Breast epithelium (tissue), 4 donors: ENCODE measurements at places on chromosomes 2 and 18.

DNA sequence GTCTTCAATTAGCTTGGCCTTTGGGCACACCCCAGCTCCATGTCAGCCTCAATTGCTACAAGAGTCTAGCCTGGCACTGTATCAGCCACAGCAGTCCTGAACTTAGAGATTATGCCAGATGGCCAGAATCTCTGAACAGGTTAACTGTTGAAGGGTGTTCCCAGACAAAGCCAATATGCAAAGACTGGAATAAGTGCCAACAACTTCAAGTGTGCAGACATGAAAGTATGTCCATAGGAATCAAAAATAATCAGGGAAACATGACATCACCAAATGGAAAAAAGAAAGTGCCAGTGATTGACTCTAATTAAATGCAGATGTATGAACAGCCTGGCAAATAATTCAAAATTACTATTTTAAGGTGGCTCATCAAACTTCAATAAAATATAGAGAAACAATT, 98.5 kb upstream of the DOCK10 start:
- no peak for DNase-seq

DNA sequence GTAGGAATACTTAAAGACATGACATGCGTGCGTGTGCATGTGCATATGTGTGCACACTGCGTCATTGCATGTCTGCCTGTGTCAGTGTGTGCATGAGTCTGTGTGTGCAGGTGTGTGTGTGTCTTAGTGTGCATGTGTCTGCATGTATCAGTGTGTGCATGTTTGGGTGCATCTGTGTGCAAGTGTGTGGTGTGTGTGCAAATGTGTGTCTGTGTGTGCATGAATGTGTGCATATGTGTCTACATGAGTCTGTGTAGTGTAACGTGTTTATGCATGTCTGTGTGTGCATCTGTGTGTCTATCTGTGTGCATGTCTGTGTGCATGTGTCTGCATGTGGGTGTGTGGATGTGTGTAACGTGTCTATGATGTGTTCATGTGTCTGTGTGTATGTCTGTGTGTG, 30.5 kb downstream of the KCNG2 start:
- no peak for DNase-seq

GRCh38 chr2:213104092-213104902, 47.1 kb downstream of the IKZF2 start:
- DNase-seq, result no peak

GRCh38 chr2:56934866-56935265, 751.1 kb downstream of the CCDC85A start:
- no peak for DNase-seq

- no peak for DNase-seq
These were observed 199.7 kb downstream of the PIEZO2 start for GRCh38 chr18:10949655-10950054.

DNA sequence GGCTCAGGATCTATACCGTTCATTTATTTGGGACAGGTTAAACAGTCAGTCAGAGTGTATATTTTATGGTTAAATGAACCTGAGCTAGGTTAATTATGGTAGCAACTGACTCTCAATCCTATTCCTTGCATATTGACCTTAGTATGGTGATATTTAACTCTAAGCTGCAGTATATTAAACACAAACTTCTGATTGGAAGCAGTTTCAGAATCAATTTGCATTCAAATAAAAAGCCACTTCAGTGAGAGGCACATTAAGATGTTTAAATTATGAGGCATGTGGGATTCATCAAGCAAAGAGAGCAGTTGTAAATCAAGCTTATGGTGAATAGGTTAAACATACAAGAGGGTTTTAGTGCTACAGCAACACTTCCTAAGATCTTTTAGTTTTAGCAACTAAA, 40.4 kb downstream of the FRZB start:
- DNase-seq, result no peak

- no peak for DNase-seq
These were observed 151.5 kb downstream of the ASB1 start for GRCh38 chr2:238578256-238578655.

- no peak for DNase-seq
These were observed 87.4 kb upstream of the KLF7 start for GRCh38 chr2:207252979-207253645.

GRCh38 chr2:36408198-36408703, 52.7 kb downstream of the CRIM1 start:
- peak; percentile 40 for DNase-seq

- no peak for DNase-seq
These were observed 111.0 kb downstream of the GATA6 start for GRCh38 chr18:22280453-22280750.

DNA sequence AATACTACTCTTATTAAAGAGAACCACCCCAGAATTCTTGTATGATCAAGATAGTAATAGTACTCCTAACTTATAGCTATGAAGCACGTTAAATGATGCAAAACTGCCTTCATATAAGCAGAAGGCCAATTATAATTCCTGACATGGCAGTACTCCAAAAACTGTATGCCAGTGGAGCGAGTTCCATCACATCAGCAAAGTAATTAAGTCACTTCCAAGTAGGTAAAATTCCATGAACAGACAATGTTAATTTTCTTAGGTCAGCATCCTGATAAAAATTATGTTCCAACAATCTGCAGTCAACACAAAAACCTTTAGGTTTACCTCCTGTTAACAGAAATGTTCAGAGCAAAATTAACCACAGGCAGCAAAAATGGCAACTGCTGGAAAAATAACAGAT, 136.7 kb downstream of the CDH2 start:
- DNase-seq, result no peak

- DNase-seq, result no peak
These were observed 83.0 kb upstream of the RAB6C start for GRCh38 chr2:129896226-129897100.

- no peak for DNase-seq
These were observed 12.5 kb upstream of the GEMIN6 start for GRCh38 chr2:38765551-38765950.

DNA sequence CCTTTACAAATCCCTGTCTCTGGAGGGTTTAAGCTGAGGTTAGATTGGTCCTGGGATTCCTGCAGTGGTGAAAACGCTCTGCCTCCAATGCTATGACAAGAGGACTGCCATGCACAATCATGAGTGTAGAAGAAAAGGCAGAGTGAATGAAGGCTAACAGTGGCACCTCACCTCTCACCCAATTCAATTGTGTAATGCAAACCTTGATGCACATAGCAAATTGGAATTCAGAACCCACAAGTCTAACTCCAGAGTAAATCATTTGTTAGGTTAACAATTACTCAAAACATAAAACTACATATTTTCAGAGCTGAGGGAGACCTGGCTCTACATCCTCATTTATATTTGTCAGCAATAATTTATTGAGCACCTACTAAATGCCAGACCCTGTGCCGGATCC, 1.8 kb downstream of the TGFBRAP1 start:
- no peak for DNase-seq

GRCh38 chr2:27320958-27321543, 1.8 kb downstream of the MPV17 start:
- DNase-seq, result peak; percentile 94

- DNase-seq, result no peak
These were observed 1.4 kb downstream of the CCDC85A start for GRCh38 chr2:56185101-56185581.

GRCh38 chr2:37226863-37227262, 4.5 kb downstream of the CEBPZ start:
- no peak for DNase-seq

GRCh38 chr2:210553373-210553772, 3.0 kb upstream of the CPS1 start:
- DNase-seq, result no peak

DNA sequence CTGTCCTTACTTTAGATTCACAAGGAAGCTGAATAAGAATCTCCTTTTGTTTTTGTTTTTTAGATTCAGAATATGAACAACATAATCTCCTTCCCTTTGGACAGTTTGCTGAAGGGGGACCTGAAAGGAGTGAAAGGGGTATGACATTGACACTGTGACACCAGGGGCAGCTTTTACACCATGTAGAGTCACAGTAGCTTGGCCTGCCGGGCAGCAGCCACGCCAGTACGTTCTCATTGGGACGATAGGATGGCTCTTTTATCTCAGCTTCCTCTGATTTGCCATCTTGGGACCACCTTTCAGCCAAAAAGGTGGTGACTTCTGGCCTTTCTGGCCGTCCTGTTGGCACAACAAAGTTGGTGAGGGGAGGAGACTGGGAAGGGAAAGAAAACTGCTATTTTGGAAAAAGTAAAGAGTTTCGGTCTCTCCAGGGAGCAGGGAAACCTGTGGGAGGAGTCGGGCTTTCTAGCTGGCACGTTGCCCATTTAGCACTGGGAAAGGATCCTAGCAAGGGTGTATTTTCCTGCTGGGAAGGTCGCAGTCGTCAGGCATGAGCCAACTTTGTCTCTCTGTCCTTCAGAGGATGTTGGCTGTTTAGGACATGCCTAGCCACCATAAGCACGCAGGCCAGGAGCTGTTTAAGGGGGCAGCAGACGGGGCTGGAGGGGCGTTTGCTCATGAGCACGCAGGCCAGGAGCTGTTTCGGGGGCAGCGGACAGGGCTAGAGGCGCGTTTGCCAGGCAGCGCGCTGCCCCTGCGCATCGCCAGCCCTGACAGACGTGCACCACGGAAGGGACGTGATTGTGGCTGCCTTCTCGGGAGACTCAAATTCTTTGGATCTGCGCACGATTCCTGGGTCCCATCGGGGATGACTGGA, 104.6 kb downstream of the ITGB1BP1 start:
- no peak for DNase-seq

DNA sequence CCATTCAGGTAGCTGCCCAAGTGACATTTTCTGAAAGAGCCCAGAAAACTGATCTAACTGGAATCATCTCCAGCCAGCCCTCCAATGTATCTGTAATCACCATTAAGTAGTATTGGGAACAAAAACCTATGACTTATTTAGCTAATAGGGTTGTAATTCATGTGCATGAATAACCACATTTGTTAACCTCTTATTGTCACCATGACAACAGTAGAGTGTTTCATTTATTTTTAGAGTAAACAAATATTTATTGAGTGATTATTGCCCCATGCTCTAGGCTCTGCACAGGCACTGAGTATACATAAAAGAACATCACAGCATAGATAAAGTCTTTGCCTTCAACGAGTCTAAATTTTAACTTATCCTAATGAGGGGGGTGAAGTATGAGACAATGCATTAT, 265.4 kb upstream of the UBE2E3 start:
- no peak for DNase-seq
